ENCODE measurements at places on chromosomes 7 and 10.

DNA sequence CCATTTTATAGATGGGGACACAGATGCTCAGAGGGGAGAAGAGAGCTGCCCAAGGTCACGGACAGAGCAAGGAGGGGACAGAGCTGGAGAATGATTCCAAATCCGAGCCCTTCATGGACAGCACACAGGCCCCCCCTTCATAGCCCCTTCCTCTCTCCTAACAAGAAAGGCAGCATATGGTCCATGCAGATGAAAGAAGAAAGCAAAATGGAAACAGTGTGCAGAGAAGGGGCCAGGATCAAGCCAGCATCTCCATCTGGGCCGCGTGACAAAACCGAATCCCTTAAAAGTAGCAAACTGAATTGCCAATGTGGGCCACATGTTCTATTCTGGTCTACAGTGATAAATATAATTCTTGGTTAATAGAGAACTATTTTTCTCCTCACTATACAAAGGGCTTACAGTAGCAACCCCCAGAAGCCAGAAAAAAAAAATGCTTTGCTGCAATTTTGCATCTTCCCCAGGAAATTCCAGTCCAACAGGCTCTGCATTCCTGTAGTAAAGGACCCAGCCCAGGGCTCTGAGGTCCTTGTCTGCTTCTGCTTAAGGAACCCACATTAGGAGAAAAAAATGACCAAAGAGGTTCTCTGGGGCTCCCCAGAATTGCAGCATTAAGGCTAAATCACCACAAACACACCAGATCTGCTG, 7.8 kb downstream of the CPXM2 start:
- no peak for DNase-seq

DNA sequence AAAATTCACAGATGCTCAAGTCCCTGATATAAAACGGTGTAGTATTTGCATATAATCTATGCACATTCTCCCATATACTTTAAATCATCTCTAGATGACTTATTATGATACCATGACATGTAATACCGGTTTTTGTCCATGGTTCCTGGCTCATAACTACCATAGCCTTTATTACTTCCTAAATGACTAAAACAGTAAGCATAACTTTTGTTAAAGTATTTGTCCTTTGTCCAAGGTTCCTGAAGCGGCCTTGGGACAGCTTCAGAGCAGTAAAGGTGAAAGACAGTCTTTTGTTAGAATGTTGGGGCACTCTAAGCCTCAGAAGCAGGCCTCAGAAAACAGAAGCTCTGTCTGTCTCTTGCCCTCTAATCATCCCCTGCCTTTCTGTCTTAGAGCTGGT, 4.0 kb downstream of the CRCP start:
- peak; percentile 28 for DNase-seq

- DNase-seq: peak; percentile 22
Measured at GRCh38 chr7:28755255-28755654, 202.9 kb downstream of the TRIL start.

- no peak for DNase-seq
Measured at GRCh38 chr7:109176661-109177060, 607.0 kb downstream of the DNAJB9 start.

GRCh38 chr10:12073526-12073925, 4.8 kb downstream of the DHTKD1 start:
- no peak for DNase-seq

DNA sequence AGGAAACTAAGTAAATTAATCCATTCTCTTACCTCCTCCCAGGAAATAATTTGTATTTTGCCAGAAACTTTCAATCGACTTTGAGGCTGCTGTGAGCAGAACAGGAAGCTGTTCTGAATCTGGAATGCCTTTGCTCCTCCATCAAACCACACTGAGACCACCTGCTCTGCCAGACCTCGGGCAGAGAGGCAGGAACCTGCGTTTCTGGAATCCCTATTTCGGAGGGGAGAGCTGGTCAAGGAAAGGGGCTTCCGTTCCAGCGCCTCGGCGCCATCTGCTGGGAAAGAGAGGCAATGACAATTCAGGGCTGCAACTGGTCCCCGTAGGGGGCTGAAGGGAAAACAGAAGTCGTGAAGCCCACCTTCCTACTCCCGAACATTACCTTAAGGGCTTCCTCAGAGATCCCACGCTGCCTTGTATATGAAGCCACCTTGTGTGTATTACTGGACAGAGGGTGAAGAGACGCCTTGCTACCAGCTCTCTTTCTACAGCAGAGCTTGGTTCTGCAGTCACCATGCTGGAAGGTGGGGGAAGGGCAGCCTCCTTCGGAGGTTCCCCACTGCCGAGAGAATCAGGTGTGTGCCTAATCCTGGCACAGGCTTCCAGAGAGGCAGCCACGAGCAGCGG, 31.2 kb downstream of the ZNF467 start:
- DNase-seq: peak; percentile 52

- peak; percentile 54 for DNase-seq
Measured at GRCh38 chr7:54839575-54840213, 80.7 kb upstream of the SEC61G start.

DNA sequence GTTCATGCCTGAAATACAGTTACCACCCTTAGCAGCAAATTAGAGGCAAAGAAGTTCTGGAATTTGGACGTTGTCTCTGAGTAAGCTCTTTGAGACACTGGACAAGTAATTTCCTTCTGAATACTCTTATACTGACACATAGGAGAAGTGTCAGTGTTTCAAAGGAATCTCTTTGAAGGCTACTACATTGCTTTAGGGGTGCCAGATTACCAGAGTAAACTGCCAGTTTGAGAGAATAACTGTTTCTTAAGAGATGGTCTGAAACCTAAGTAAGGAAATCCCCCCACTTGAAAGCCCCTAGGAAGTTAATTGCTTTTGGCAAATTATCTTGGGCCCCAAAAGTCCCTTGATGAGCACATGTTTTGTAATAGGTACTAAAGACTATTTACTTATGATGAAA, 3.4 kb downstream of the FAS start:
- peak; percentile 36 for DNase-seq
